ENCODE measurements at places on chromosomes 3 and 15. TPM values are rescaled to one million over a fixed set of nuclear protein-coding genes. Genes with fewer than 3 reads are reported as not detected.
A peak's percentile ranks its signal among the peaks of the same experiment; 100 is the strongest.

DNA sequence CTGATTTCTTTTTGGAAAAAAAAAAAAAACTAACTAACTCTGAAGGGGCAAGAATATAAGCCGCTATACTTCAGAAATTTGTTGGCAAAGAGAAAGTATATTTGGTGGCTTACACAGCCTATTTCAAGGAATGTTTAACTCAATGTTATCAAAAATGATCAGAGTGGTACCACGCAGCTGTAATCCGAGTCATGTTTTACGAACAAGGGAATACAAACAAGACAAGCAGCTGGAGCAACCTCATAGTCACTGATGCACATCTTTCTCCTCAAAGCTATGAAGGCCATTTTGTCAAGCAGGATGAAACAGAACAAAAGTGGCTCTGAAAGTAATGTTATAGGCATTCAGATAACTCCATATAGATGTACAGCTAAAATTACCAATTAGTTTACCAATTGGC, 81.2 kb downstream of the SCAPER start:
- H3K4me3 ChIP-seq, result no peak overlapping the region
- H3K4me1 ChIP-seq, result no peaks in the 10 kb centered on the region
- H3K36me3 ChIP-seq, result peaks cover 4% of the 10 kb centered on the region
- no peaks in the 10 kb centered on the region for H3K27me3 ChIP-seq
- no peak for DNase-seq
- H3K27ac ChIP-seq, result no peak overlapping the region

GRCh38 chr3:27688053-27688452, 34.1 kb downstream of the EOMES start:
- no peaks in the 10 kb centered on the region for H3K36me3 ChIP-seq
- H3K4me3 ChIP-seq, result no peak overlapping the region
- DNase-seq, result no peak
- no peaks in the 10 kb centered on the region for H3K27me3 ChIP-seq
- H3K27ac ChIP-seq, result no peak overlapping the region

DNA sequence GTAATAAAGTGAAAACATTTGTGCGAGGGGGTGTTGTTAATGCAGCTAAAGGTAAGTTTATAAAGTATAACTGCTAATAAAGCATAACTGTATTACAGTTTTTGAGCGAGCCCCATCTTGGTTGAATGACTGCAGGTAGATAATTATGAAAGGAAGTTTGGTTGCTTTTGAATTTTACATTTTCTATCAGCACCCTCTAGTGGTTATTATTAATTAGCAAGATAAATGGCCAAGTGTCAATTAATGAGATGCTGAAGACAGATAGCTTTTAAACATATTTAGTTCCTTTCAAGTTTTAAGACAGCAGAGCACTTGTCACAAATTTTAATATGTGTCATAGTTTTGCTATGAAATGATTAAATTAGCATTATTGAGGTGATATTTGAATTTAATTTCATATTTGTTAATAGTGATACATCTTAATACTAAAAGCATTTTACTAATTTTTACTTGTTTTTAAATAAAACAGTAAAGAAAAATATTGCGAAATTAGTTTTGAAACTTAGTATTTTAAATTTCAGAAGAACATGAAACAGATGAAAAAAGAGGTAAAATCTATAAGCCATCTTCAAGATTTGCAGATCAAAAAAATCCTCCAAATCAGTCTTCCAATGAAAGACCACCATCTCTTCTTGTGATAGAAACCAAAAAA, 15.1 kb downstream of the U2SURP start:
- no peak for DNase-seq
- peak overlapping the region; percentile 63 for H3K27ac ChIP-seq
- peaks cover 80% of the 10 kb centered on the region for H3K36me3 ChIP-seq
- no peaks in the 10 kb centered on the region for H3K27me3 ChIP-seq

DNA sequence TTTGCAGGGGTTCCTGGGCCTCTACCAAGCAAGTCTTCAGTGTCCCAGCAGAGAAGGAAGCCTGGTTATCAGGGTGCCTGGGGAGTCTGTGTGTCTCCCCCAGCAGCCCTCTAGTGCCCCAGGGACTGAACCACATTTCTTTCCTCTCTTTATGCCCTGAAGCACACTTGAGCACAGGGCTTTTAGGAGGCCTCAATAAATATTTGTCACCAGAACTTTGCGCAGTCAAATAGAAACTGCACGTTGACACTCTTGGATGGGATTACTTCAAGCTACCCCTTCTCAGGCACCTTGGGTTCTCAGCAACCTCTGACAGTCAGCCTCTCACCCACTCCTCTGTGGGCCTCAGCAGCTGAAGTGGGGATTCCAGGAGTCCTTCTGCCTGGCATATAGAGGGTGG, 226.6 kb upstream of the HES1 start:
- no peaks in the 10 kb centered on the region for H3K4me1 ChIP-seq
- H3K27ac ChIP-seq, result no peak overlapping the region
- H3K4me3 ChIP-seq, result no peak overlapping the region
- H3K36me3 ChIP-seq, result no peaks in the 10 kb centered on the region

GRCh38 chr3:196774191-196774820, 34.6 kb downstream of the PAK2 start:
- H3K27me3 ChIP-seq, result no peaks in the 10 kb centered on the region
- peaks cover 25% of the 10 kb centered on the region for H3K36me3 ChIP-seq

GRCh38 chr15:63231706-63232105, 42.3 kb downstream of the RAB8B start:
- H3K4me1 ChIP-seq, result peaks cover 16% of the 10 kb centered on the region
- H3K27ac ChIP-seq, result no peak overlapping the region
- no peaks in the 10 kb centered on the region for H3K36me3 ChIP-seq
- H3K27me3 ChIP-seq, result no peaks in the 10 kb centered on the region

DNA sequence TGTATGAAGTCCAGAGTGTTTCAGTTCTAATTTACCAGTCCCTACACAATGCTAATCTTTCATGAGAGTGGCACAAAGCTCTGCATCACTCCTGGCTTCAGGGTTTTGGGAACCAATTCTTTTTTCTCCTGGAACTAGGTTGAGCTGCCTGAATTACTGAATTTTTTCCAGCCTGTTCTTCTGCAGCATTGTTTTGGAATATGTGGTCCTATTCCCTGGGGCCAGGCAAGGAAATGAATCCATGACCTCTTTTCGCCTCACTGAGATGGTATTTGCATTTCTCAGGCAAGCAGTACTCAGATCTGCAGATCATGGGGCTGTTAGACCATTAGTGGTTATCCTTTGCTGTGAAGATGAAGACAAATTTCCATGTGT, 25.6 kb upstream of the GPR171 start:
- no peak overlapping the region for H3K4me3 ChIP-seq
- H3K27me3 ChIP-seq, result no peaks in the 10 kb centered on the region
- H3K27ac ChIP-seq, result no peak overlapping the region
- no peak for DNase-seq
- H3K36me3 ChIP-seq, result no peaks in the 10 kb centered on the region

DNA sequence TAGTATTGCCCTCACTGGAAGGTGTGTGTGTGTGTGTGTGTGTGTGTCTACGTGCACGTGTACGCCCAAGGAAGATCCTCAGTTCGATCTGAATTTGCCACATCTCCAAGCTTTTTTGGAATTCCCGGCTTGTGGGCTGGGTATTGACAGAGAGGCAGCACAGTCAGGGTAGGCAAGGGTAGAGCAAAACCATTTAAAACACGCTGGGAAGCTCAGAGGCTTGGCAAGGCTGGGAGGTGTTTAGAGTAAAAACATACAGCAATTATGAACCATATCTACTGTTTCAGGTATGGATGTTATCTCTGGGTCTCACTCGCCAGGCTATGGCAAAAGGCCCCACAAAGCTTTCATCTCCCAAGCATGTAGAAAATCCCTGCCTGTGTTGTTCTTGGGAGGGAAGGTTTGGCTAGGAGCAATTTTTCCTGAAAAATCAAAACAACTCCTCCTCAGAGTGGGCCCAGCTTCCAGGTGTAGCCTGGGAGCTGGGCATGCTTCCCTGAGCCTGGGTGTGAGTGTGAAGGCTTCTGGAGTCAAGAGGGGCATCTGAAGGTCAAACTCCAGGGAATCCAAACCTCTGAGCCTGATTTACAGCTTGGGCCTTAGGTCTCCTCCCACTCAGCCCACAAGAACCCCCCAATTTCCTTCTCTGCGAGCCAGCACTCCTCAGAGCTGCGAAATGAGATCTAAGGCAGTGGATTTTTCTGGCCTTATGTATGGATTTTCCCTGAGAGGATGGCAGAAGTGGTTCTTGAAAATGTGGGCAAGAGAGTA, 244.8 kb upstream of the TPRG1 start:
- H3K36me3 ChIP-seq, result peaks cover 6% of the 10 kb centered on the region
- no peak for DNase-seq
- H3K4me3 ChIP-seq, result no peak overlapping the region
- no peak overlapping the region for H3K27ac ChIP-seq
- H3K27me3 ChIP-seq, result no peaks in the 10 kb centered on the region

DNA sequence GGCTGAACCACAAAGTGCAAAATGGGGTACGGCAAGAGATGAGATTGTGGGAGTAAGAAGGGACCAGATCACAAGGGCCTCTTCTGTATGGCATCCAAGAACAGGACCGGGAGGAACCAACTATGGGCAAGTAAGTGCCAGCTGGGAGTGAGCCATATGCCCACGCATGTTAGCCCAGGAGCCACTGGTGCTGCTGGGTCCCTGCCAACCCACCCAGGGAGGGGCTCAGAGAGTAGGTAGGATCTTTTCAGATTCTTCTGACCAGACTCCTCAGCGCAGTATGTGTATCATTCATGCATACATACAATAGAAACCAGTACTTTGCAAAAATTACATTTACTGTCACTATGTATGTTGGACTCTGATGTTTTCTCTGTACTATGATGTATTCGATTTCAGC, 54.0 kb downstream of the RAB11A start:
- H3K4me3 ChIP-seq, result no peak overlapping the region
- H3K27ac ChIP-seq, result no peak overlapping the region
- no peaks in the 10 kb centered on the region for H3K36me3 ChIP-seq
- no peaks in the 10 kb centered on the region for H3K27me3 ChIP-seq
- H3K4me1 ChIP-seq, result peaks cover 6% of the 10 kb centered on the region
- no peak for DNase-seq

- peak overlapping the region; percentile 99 for H3K4me3 ChIP-seq
- peaks cover 12% of the 10 kb centered on the region for H3K27me3 ChIP-seq
- H3K27ac ChIP-seq, result peak overlapping the region; percentile 71
- peak; percentile 59 for DNase-seq
Measured at GRCh38 chr3:184016811-184017671, 643 bp downstream of the ABCC5 start.

DNA sequence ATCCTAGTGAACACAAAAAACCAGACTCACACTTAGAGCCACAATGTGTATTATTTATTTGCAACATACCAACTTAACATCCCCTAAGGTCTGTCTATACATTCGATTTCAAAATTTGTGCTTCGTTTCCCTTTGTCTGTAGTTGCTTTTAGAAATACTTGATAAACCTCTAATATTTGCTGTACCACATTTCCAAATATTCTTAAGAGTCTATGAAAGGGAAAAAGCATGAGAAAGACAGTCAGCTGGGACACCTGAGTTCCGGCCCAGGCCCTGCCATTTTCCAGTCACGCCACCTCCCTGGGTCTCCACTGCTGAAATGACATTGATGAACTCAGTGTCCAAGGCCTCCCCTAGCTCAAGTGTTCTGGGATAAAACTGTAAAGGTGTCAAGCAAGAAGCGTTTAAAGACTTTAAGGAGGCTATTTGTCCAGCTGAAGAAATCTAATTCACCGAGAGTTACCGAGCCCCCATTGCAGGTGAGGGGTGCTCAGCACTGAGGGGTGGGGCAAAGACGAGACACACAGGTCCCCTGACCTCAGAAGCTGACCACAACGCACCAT, 26.6 kb downstream of the LRRC2 start:
- H3K27ac ChIP-seq, result no peak overlapping the region
- H3K4me3 ChIP-seq, result no peak overlapping the region
- no peaks in the 10 kb centered on the region for H3K27me3 ChIP-seq
- no peaks in the 10 kb centered on the region for H3K36me3 ChIP-seq
- no peak for DNase-seq
- peaks cover 6% of the 10 kb centered on the region for H3K4me1 ChIP-seq

DNA sequence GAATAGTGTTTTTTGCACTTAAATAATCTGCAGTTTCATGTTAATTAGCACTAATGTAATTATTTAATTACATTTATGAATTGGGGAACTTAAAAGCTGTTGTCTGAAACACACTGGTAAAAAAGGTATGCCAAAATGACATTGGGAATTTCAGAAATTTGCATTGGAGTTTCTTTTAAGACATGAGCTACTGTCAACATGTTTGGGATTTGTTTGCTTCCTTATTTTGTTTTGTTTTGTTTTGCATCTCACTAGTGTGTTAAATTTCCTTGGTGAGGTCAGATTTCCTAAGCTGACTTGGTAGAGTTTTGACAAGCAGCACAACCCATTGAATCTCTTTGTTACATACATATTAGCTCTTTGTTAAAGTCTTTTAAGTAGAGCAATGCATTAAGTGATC, 119.4 kb downstream of the IQCH start:
- no peak overlapping the region for H3K27ac ChIP-seq
- no peaks in the 10 kb centered on the region for H3K27me3 ChIP-seq
- H3K36me3 ChIP-seq, result no peaks in the 10 kb centered on the region

GRCh38 chr3:197027896-197028727, 1.5 kb downstream of the MELTF start:
- H3K36me3 ChIP-seq, result peaks cover 4% of the 10 kb centered on the region
- DNase-seq, result no peak
- H3K27ac ChIP-seq, result no peak overlapping the region
- H3K4me3 ChIP-seq, result peak overlapping the region; percentile 75
- no peaks in the 10 kb centered on the region for H3K27me3 ChIP-seq

GRCh38 chr15:79311901-79312553, 1.1 kb downstream of the TMED3 start:
- peaks cover 23% of the 10 kb centered on the region for H3K4me1 ChIP-seq
- H3K27me3 ChIP-seq, result peaks cover 19% of the 10 kb centered on the region
- peak overlapping the region; percentile 88 for H3K27ac ChIP-seq
- no peak for DNase-seq
- peak overlapping the region; percentile 90 for H3K4me3 ChIP-seq
- H3K36me3 ChIP-seq, result peaks cover 36% of the 10 kb centered on the region

DNA sequence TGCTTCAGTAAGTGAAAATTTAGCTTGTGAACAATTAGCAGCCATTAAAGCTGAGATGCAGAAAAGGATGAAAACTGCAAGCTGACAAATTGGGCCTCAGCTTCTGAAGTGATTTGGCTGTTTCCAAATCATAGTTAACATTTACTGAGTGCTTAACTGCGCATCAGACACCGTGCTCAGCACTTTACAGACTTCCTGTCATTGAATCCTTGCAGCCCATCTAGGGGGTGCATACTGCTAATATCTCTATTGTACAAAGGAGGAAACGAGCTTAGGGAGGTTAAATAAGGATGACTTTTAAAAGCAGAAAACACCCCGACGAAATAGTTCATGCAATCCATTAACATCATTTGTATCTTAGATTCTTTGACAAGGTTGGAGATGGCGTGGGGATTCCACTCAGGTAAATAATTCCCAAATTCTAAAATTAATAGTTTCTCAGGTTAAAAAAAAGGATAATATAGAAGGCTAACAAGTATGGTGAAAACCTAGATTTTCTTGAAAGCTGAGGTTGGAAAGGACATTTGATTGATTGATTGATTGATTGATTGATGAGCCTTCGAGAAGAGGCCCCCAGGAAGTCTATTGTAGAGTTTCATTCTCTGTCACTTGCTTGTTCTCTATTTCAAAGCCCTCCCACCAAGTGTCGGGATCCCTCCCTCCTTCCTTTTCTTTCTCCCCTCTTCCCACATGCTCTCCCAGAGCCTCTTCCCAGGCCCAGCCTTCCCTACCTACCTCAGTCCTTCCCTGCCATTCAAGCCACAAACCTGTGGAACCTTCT, 23.5 kb upstream of the EPHB3 start:
- H3K27ac ChIP-seq, result no peak overlapping the region
- no peak for DNase-seq
- no peaks in the 10 kb centered on the region for H3K36me3 ChIP-seq
- H3K27me3 ChIP-seq, result peaks cover 66% of the 10 kb centered on the region
- H3K4me1 ChIP-seq, result no peaks in the 10 kb centered on the region
- H3K4me3 ChIP-seq, result no peak overlapping the region

SH3GL3 gene
- 0.19 TPM for total RNA-seq

GPR160 gene
- total RNA-seq, result 2.6 TPM

NR1I2 gene
- not detected for total RNA-seq

FANCD2OS gene
- not detected for total RNA-seq

IL17RB gene
- 0.42 TPM for total RNA-seq

TOPBP1 gene
- 27.7 TPM for total RNA-seq

ALPK3 gene
- total RNA-seq, result 0.10 TPM

Measured in MCF 10A (cell line).